ACHN (cell line): ENCODE measurements at places on chromosomes 3 and 15.

DNA sequence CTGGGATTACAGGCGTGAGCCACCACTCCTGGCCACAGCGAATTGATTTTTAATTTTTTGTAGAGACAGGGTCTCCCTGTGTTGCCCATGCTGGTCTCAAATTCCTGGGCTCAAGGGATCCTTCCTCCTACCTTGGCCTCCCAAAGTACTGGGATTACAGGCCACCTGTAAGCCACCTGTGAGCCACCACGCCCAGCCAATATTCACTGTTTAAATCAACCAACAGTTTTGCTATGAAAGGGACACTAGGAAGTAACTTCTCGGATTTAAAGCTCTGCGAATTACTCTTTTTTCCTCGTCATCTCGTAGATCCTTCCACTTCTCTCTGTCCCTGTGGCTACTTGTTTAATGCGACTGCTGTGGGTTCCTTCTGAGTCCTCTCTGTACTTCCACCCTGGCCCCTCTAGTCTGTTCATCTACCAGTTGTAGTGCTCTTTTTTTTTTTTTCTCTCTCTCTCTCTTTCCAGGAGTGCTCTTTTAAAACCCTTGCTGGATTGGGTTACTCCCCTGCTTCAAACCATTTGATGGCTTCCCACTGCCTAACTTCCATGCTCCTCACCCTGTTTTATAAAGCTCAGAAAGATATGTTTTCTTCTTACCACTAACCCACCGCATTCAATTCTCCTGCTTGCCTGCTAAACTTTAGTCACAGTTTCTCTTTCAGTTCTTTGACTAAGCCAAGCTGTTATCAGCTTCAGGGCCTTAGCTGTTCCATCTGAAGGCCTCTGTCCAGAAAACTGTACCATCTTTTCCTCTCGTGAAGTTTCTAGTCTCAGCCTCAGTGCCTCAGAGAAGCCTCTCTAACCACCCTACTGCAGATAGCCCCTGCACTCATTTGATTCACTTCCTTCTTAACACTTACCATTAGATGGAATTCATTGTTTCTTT lies 12.4 kb downstream of the RTF1 start:
- no peak for DNase-seq

DNA sequence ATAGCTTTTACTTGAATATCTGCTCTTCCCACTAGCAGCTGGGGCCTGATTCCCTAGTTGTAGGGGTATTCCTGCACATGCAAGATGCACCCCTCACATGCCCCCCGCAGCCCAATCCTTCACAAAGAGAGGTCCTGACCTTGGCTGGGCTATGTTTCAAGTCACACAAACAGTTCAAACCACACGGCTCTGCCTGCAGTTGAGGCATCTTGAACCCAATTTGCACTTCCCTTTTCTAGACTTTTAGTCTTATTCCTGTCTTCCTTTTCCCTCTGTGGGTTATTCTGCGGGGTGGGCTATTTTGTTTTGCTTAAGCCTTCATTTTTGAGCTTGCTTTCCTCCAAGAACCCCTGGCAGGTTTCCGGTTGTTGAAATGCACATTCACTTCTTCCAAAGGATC lies 13.3 kb upstream of the CCR1 start:
- no peak for DNase-seq

GRCh38 chr3:48014358-48014757 lies 1.9 kb downstream of the MAP4 start:
- no peak for DNase-seq

- no peak for DNase-seq
Measured at GRCh38 chr3:179706233-179706632, 53.4 kb downstream of the USP13 start.

GRCh38 chr3:164927728-164928127 lies 150.6 kb downstream of the SI start:
- no peak for DNase-seq

DNA sequence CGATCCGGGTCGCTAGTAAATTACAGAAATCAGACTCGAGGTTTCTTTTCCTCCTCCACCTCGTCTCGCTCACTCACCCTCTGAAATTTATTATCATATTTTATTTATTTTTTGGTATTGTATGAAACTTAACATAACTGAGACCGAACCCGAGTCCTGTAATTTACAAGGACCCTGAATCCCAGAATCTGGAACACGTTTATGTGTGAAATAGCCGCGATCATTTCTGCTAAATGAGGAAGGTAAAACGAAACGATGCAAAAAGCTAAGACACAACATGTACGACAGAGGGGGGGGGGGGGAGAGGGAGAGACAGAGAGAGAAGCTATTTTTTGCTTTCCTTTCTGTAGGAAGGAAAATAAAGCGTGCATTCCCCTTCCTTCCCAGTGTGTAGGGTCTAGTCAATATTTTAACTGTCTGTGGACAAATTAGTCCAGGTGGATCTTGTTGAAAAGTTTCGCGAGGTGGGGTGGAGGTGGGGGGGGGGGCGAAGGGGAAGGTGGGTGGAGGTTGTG lies 1.6 kb downstream of the BBX start:
- DNase-seq = no peak

DNA sequence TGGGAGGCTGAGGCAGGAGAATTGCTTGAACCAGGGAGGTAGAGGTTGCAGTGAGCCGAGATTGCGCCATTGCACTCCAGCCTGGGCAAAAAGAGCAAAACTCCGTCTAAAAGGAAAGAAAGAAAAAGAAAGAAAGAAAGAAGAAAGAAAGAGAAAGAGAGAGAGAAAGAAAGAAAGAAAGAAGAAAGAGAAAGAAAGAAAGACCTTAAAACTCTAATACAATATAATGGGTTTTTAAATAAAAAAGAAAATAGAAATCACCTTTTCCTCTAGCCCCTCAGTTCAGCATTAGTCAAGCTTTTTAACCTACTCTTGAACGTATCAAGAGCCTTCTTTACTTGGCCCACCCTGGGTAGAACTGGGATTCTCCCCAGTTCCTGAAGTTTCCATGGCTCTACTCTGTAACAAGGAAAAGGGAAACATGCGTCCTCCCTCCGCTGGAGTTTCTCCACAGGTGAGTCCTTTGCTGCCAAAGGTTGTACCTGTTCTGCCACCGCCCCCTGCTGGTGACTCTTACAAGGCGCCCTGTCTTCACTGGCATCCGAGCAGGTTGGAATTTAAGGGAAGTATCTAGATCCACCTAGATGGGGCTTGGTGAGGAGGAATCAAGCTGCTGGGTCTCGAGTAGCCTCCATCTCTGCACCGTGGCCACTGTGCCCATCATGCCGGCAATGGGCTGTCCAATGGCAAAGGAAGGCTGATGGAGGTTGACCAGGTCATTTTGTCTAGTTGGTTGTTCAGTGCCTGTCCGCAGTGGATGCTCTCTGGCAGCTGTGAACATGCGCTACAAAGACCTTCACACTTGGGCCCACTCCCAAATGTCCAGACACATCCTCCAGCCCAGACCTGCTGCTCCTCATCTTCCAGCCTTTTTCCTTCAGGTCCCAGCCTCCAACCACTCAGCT lies 20.6 kb upstream of the EPHB3 start:
- DNase-seq = peak; percentile 44

- DNase-seq = no peak
Measured at GRCh38 chr3:122692674-122693073, 12.0 kb downstream of the PARP14 start.

DNA sequence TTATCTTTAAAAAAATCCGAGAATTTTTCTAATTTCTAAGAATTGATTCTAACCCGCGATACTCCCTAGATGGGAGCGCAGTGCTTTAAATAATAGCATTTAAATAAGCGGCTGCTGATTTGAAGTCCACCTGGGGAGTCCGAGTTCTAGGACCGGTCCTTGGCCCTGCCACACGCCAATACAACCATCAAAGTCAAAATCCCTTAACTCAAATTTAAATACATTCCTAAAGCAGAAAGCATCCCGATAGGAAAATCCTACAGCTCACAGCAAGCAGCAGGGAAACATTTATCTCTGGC lies 508 bp upstream of the ECT2 start:
- DNase-seq = no peak

DNA sequence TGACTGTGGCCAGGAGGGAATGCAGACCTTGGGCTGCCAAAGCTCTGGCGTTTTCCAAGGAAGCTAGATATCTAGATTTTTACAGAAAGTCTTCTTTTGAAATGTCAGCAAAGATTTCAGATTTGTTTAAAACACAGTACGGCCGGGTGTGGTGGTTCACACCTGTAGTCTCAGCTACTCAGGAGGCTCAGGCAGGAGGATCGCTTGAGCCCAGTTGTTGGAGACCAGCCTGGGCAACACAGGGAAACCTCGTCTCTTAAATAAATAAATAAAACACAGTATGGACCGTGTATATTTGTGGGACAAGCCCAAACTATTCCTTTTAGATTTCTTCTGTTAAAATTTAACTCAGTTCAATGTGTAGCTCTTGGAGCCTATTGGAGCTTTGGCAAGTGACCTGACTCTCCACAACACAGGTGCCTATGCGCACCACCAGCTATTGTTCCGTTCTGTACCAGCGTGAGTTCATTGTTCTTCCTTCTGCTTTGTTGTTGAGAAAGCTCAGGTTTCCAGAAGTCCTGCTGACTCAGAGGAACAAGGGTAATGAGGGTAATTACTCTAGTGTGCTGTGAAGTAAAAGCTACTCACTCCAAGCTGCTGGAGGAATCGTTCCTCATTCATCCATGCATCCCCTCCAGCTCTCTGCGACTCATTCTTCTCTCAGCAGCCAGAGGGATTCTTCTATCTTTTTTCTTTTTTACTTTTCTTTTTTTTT lies 73.1 kb upstream of the SLC6A6 start:
- no peak for DNase-seq

- DNase-seq = no peak
Measured at GRCh38 chr3:156417559-156418132, 137.3 kb downstream of the SSR3 start.

- no peak for DNase-seq
Measured at GRCh38 chr3:111238885-111239284, 167.3 kb downstream of the NECTIN3 start.

DNA sequence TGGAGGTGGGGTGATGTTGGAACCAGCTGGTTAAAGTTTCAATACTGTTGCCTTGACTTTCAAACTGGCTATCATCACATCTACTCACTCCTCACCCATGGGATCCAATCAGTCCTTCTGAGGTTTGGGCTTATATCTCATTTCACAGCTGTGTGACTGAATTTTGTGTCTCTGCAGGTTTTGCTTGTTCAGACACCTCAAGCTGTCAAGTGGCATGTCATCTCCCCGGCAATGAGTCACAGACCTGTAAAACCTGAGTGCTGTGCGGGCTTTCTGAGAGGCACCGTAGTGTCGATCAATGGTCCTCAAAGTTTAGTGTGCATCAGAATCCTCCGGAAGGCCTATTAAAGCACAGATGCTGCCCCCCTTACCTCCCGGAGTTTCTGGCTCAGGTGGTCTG lies 86.4 kb upstream of the RORA start:
- DNase-seq = no peak

GRCh38 chr15:42138411-42138810 lies 18.0 kb downstream of the PLA2G4F start:
- no peak for DNase-seq

GRCh38 chr3:81728766-81729544 lies 32.5 kb downstream of the GBE1 start:
- peak; percentile 75 for DNase-seq

DNA sequence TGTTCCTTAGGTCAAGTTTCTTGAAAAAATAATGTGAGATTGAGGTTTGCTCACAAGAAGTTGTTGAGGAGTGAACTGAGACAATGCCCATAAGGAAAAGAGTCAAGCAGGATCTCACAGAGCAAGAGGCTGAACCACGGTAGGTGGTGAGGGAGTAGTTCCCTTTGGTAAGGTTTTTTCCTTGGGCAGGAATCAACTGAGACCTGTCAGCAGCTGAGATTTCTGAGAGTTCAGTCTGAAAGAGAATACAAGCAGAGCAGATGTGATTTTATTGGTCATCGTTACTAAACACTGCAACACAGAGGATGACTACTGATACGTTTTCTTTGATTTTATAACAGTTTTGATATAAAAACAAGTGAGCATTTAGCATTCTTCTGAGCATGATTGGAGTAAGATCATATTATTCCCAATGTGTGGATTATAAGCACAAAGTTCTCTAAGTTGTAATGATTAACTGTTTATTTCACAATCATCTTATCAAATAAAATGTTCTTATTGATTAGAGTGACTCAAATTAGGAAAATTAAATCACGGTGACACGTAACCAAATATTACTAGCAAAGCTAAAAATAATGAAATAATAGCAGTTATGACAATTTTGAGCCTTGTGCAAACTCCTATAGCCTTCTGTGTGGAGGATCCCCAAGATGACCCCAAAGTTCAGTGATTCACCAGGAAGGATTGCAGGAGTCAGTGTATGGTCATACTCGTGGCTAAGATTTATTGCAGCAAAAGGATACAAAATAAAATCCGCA lies 346.2 kb upstream of the ZNF717 start:
- DNase-seq = peak; percentile 20

DNA sequence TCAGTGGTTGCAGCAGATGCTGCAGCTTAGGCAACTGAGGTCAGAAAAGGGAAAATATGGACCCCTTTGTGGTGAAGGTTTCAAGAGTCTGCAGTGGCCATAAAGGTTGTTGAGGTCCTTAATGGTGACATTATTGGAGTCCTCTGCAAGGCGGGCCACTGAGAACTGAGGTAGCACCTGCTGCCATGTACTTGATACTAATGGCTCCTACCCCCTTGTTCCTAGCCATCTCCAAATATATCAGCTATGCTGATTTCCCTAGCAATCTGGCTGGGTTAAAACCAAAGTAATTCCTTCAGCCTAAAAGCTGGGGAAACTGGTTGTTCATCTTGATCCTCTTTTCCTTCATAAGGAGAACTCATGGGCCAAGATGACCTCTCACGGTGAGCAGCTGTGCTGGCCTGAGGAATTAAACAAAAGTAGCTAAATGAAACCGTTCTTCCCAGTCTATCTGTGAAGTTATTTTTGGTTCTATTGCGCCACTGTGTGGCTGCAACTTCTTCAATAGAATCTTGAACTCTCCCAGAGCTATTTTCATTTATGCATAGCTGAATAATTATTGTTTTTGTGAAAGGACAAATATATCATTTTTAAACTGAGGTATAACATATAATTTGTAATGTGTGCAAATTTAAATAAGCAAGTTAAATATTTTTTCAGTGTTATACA lies 76.1 kb upstream of the PLSCR4 start:
- DNase-seq = peak; percentile 43

- DNase-seq = no peak
Measured at GRCh38 chr15:75407083-75407482, 38.7 kb upstream of the MAN2C1 start.

- DNase-seq = no peak
Measured at GRCh38 chr15:65996901-65997300, 127.6 kb downstream of the RAB11A start.
